ENCODE measurements at places on chromosomes 2 and 18.

DNA sequence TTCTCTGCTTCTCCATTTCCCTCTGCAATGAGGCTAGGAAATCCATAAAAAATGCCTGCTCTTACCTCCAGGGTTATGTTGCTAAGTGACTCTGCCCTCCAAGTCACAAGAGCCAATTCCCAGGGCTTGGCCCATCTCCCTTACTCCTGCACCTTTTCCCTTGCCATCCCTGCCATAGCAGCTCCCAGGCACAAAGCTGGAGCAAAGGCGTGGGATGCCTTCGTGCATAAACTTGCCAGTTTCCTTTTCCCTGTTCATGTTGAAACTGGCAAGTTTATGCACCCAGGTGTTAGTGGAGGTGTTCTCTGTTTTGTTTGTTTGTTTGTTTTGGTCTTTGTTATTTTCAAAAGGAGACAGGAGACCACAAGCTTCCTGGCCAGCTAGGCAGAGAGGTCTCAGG, 195.1 kb downstream of the ACKR3 start:
- DNase-seq: no peak

DNA sequence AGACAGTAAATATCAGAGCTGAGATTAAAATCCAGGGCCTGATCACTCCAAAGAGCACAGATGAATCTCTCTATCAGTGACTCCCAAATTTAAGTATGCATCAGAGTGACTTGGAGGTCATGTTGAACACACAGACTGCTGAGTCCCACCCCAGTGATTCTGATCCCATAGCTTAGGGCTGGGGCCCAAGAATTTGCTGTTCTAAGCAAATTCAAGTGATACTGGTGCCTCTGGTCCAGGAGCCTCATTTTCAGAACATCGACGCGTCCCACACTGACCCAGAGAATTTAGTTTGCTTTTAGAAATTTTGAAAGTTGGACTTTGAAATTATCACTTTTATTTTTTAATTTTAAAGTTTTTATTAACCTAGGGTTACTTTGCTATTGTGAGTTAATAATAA, 72.7 kb upstream of the NETO1 start:
- no peak for DNase-seq

GRCh38 chr2:24658531-24659202, 134.5 kb downstream of the PTRHD1 start:
- DNase-seq: no peak

GRCh38 chr18:9209279-9209678, 72.7 kb downstream of the ANKRD12 start:
- DNase-seq: no peak

DNA sequence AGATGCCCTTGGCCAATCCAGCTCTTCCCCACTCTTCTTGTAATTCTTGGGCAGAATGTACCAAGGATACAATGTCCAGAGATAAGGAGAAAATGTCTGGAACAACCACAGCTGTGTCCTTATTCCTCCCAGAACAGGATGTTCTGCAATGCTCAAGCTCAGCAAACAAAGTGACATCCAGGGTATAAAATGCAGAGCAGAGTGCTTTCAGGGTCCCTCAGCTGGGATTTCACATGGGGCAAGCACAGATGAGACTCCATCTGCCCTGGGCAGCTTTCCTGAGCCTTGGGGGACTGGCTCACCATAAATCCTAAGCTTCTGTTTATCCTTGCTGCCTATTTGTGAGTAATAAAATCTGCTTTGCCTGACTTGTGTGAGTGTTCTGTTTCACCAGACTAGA, 127.4 kb downstream of the VAPA start:
- DNase-seq: no peak

DNA sequence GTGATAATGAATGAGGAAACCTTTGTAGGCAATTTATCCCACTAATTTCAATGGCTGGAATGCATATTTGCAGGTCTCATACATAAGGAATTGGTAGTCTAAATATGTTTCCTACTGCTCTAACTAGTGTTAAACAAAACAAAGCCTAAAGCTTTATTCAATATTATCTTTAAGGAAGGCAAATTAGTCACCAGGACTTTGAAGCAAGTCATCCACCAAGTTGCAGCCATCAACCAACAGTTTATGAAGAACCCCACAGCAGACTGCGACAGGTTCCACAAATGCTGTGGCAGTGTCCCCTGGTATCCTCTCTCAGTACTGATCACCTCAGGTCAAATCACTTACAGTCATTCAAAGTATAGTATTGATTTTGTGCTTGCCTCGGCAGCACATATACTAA, 181.5 kb upstream of the ZFP36L2 start:
- no peak for DNase-seq

DNA sequence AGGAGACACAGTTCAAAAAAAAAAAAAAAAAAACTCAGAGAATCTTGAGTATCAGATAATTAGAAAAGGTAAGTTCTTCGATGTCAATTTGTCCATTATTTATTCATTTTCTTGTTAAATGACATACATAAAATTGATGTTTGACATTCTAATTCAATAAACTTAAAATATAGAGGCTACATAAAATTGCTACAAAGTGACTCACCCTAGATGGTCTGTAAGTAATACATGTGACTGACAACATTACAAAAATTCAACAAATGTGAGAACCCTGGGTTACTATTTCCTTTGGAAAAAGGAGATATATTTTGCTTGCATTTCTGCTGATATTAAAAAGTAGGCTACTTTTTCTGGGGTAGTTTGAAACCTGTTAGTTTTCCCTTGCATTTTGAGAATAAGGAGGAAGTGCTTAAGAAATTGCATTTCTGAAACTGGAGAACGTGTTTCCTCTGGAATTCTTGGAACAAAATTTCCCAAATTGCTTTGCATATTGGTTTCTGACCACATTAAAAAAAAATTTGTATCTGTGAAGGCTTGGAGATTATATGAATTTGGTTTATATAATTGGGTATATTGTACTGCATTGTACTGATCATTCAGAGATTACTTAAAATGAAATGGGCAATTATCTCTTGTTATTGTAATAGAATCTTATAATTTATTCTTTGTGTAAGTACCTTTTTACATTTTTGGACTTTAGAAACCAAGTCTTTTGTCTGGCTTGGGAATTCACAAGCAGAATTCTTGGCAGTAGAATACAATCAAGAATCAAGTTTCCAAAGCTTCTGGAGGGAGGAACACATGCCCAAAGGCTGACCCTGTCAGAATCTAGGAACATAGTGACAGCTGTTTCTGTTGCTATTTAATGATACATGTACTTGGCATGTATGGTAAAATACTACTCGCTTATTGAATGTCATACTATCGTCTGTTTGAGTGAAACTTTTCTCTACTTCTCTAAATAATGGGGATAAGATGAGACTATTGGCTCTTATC, 106.1 kb downstream of the DSEL start:
- no peak for DNase-seq

DNA sequence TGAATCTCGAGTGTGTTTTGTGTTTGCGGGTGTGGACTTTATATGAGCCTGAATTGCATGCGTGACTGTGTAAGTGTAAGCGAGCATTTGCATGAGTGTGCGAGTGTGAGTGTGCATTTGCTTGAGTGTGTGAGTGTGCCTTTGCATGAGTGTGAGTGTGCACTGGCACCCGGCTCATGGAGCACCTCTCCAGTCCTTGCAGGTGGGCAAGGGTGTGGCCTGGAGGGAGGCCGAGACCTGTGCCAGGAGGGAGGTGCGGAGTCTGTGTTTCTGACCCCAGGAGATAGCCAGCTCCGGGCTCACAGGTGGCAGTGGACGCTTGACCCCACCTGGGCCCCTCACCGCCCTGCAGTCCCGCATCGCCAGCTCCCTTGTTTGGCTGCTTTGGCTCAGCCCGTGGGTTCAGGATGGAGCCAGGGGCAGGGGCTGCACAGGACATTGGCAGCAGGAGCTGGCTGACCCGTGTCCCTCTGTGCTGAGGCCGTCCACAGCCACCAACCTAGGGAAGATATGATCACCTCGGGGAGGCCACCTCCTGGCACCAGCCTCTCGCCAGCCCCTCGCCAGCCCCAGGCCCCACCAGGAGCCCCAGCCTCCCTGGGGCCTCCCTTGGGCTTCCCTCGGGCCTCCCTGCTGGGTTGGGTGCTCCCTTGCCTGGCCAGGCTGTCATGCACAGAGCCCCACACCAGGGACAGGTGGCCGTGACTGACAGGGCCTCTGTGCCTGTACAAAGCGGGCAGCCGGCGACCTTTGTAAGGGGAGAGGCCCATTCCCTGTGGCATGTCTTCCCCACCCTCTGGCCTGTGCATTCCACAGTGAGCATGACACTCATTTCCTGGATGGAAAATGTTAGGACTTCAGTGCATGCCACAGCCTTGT, 81.6 kb downstream of the PTGR3 start:
- no peak for DNase-seq

GRCh38 chr2:45439788-45440773, 171.0 kb downstream of the SRBD1 start:
- no peak for DNase-seq

GRCh38 chr2:1591978-1592907, 152.1 kb downstream of the PXDN start:
- DNase-seq: no peak

Measured in esophagus squamous epithelium (tissue), 5 donors.